ENCODE measurements at places on chromosomes 1 and 21. TPM values are rescaled to one million over a fixed set of nuclear protein-coding genes. Genes with fewer than 3 reads are reported as not detected.

TMEM269 gene
- 0.13 TPM for total RNA-seq

DNA sequence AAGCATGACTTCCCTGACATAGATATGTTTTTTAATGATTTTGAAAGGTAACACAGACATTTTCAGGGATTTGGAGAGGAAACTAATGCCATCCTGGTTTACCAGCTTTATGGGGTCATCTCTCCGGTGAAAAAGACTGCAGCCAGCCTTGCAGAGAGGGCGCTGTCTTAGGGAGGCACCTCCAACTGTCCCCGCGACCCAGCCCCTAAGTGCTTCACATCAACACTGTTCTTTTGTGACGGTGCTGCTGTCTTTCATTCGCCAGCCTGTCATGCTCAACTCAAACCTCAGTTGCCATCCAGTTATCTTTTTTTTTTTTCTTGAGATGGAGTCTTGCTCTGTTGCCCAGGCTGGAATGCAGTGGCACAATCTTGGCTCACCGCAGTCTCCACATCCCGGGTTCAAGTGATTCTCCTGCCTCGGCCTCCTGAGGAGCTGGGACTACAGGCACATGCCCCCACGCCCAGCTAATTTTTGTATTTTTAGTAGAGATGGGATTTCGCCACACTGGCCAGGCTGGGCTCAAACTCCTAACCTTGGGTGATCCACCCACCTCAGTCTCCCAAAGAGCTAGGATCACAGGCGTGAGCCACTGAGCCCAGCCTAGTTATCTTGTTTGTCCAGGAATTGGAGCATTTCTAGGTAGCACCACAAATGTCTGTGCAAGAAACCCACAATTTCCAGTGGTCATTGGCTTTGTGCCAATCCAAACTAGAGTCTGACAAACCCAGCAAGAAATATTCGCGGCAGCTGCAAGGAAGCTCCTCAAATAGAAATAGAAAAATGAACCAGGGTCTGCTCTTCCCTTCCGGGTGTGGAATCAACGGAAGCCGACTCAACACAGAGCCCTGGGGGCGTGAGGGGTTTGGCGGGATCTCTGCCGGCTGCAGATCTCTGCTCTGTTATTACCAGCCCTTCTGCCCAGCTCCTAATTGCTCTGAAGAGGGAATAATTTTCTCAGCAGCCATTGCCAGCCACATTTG is 24.2 kb downstream of the PDE9A start:
- H3K4me3 ChIP-seq, result no peak overlapping the region
- H3K4me1 ChIP-seq, result no peaks in the 10 kb centered on the region
- no peak for DNase-seq
- no peak overlapping the region for H3K27ac ChIP-seq
- H3K36me3 ChIP-seq, result no peaks in the 10 kb centered on the region

- no peak overlapping the region for H3K27ac ChIP-seq
- no peaks in the 10 kb centered on the region for H3K36me3 ChIP-seq
- peak overlapping the region; percentile 67 for H3K4me3 ChIP-seq
- DNase-seq, result no peak
Measured at GRCh38 chr1:218347336-218347722, 2.2 kb downstream of the TGFB2 start.

WDR3 gene
- 39.6 TPM for total RNA-seq

NEGR1 gene
- not detected for total RNA-seq

- H3K36me3 ChIP-seq, result peaks cover 2% of the 10 kb centered on the region
- peaks cover 3% of the 10 kb centered on the region for H3K4me1 ChIP-seq
- H3K27ac ChIP-seq, result no peak overlapping the region
- no peak overlapping the region for H3K4me3 ChIP-seq
- no peaks in the 10 kb centered on the region for H3K27me3 ChIP-seq
Measured at GRCh38 chr1:207851696-207852095, 59.2 kb downstream of the CD34 start.

OR2T11 gene
- not detected for total RNA-seq

GRCh38 chr1:157652859-157653493 is 47.6 kb downstream of the FCRL3 start:
- H3K4me1 ChIP-seq, result peaks cover 7% of the 10 kb centered on the region
- peak; percentile 44 for DNase-seq
- H3K27ac ChIP-seq, result no peak overlapping the region
- no peak overlapping the region for H3K4me3 ChIP-seq

DNA sequence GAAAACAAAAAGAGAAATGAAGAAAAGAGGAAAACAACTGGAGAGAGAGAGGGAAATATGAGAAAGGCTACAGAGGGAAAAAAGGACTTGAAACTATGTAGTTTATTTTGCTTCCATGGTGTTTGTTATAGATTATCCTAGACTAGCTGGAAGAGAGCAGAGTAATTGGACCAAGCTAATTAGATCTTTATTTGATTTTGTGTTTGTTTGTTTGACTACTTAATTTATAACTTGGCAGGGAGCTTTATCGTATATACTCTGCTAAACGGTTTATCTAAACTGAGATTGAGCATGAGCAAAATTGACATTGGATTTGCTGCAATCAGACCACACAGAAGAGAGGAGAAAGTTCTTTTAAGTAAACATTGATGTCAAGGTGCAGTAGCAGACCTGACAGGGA is 443.8 kb upstream of the USP24 start:
- DNase-seq, result no peak
- no peaks in the 10 kb centered on the region for H3K27me3 ChIP-seq
- no peaks in the 10 kb centered on the region for H3K36me3 ChIP-seq
- H3K4me3 ChIP-seq, result no peak overlapping the region

GRCh38 chr21:20515446-20515845 is 482.8 kb upstream of the NCAM2 start:
- H3K4me1 ChIP-seq, result no peaks in the 10 kb centered on the region
- no peak for DNase-seq
- no peak overlapping the region for H3K4me3 ChIP-seq
- no peaks in the 10 kb centered on the region for H3K27me3 ChIP-seq
- no peaks in the 10 kb centered on the region for H3K36me3 ChIP-seq

- H3K27ac ChIP-seq, result no peak overlapping the region
- H3K4me1 ChIP-seq, result no peaks in the 10 kb centered on the region
- H3K27me3 ChIP-seq, result no peaks in the 10 kb centered on the region
- no peak overlapping the region for H3K4me3 ChIP-seq
- no peaks in the 10 kb centered on the region for H3K36me3 ChIP-seq
- DNase-seq, result no peak
Measured at GRCh38 chr1:200143347-200143746, 115.8 kb downstream of the NR5A2 start.

EXO1 gene
- 35.0 TPM for total RNA-seq

DNA sequence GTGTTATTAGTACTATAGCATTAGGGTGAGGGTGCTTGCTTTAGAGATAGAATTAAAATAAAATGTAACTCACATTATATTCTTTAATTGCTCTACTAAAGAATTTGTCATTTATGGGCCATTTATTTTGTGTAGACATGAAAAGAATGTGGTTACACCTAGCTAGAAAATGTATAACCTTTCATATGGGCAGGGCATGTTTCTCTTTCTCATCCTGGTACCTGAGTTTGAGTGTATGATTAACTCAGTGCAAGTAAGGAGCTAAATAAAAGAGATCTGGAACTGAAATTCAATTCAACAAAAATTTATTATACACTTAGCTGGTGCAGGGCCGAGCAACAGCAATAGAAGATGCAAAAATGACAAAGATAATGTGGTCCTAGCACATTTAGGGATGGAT is 47.4 kb downstream of the MAP3K7CL start:
- H3K36me3 ChIP-seq, result no peaks in the 10 kb centered on the region
- H3K27ac ChIP-seq, result no peak overlapping the region
- no peak overlapping the region for H3K4me3 ChIP-seq
- no peaks in the 10 kb centered on the region for H3K27me3 ChIP-seq
- DNase-seq, result no peak

DNA sequence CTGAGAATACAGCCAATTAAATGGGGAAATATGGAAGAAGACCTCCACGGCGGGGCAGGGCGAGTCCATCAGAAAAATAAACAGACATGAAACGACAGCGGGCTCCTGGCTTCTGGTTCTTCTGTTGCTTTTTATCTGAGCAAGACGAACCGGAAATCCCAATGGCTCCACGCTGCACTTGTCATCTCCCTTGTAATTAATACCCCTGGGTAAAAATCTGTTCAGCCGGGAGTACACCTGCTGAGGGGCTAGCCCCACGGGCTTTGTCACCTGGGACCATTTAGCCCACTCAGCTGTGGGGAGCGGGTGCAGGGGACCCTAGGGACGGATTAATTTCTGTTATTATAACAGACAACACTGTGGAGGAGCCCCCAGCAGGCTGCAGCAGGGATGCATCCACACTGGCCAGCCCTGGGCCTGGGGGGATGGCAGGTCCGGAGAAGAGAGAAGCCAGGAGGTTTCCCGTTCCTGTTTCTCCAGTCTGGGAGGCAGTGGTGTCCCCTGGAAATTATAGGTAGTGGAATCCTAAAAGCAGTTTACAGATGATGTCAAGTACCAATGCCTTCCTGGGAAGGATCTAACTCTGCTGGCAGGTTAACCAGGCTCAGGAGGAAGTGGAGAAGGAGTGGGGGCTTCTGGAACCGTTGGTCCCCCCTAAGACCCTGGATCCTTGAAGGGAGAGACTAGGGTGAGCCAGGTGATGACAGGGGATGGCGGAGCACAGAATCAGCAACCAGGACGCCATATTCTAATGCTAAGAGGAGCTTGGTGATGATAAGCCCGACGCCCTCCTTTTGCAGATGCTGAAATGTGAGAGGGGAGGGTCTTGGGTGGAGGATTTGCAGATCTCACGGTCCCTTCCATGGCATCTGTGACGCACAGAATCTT is 566.1 kb downstream of the PTPRU start:
- no peak overlapping the region for H3K27ac ChIP-seq
- H3K4me1 ChIP-seq, result no peaks in the 10 kb centered on the region
- H3K36me3 ChIP-seq, result no peaks in the 10 kb centered on the region

HSD11B1 gene
- total RNA-seq, result not detected

GRCh38 chr1:17559615-17560419 is 20.3 kb downstream of the ARHGEF10L start:
- no peaks in the 10 kb centered on the region for H3K27me3 ChIP-seq
- H3K4me3 ChIP-seq, result no peak overlapping the region
- no peaks in the 10 kb centered on the region for H3K4me1 ChIP-seq
- H3K27ac ChIP-seq, result no peak overlapping the region

DNA sequence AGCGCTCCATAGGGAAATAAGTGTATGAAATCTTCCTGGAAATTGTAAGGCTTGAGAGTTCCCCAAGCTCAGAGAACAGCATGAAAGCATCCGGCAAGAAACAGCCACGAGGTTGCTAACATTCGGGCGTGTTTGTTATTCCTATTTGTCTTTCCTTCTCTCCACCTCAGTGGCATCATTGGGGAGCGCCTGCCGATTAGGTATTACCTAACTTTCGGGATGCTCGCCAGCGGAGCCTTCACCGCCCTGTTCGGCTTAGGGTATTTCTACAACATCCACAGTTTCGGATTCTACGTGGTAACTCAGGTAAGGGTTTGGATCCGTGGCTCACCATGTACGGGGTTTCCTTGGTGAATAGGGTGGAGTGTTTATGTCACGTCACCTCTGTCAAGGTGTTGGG is 25.7 kb downstream of the SLC37A1 start:
- no peak for DNase-seq
- no peak overlapping the region for H3K4me3 ChIP-seq
- peaks cover 15% of the 10 kb centered on the region for H3K36me3 ChIP-seq
- H3K27ac ChIP-seq, result no peak overlapping the region
- H3K4me1 ChIP-seq, result peaks cover 30% of the 10 kb centered on the region

GRCh38 chr1:80531182-80531581 is 1269.6 kb upstream of the ADGRL2 start:
- H3K27ac ChIP-seq, result no peak overlapping the region
- no peak overlapping the region for H3K4me3 ChIP-seq

AVPR1B gene
- not detected for total RNA-seq

ARHGAP30 gene
- 143 TPM for total RNA-seq

OR10K1 gene
- total RNA-seq, result not detected

GRCh38 chr1:199691540-199691939 is 336.0 kb upstream of the NR5A2 start:
- H3K36me3 ChIP-seq, result no peaks in the 10 kb centered on the region
- H3K4me3 ChIP-seq, result no peak overlapping the region
- H3K27ac ChIP-seq, result no peak overlapping the region
- no peaks in the 10 kb centered on the region for H3K4me1 ChIP-seq
- no peak for DNase-seq

DNA sequence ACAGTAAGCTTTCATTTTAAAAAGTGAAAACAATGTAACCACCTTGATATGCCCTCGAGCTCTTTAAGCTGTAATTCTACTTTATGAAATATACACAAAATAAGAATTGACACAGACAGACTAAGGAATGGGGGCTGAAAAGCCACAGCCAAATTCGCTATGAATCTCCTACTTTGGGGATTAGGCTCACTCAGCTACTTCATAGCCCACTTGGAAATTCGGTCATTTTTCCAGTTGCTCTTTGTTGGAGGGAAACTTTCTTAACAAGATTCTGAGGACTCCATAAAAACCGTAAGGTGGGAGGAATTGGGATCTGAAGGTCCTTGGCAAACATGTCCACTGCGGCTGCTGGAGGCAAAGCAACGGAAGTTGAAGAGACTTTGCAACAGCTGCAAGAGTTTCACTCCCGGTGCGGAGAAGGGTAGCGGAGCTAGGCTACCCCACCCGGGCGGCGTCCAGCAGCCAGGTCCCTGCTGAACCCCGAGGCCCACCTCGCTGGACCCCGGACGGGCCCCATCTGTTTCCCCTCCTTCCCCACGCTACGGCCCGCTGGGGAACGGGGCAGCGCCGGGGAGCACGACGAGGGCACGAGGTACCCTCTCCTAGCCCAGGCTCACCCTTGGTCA is 634 bp downstream of the MYCBP start:
- H3K27me3 ChIP-seq, result no peaks in the 10 kb centered on the region
- DNase-seq, result no peak
- peak overlapping the region; percentile 78 for H3K27ac ChIP-seq
- H3K4me1 ChIP-seq, result peaks cover 20% of the 10 kb centered on the region
- H3K36me3 ChIP-seq, result no peaks in the 10 kb centered on the region
- H3K4me3 ChIP-seq, result peak overlapping the region; percentile 82

DNA sequence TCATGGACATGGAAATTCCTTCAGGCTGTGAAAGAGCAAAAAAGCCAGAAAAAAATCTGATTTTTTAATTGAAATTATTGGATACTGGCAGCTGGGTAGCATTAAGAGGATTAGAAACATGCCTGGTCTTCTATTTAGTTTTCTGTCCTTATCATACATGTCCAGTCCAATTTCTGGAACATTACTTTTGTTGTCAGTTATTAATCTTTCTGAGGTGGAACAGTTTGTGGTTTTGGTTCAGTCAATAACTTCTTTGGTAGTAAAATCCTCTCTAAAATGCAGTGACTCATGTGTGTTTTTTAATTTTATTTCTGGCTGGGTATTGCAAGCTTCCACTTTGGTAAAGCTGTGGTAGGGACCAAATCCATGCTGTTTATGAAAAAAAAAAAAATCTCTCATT is 687.0 kb upstream of the ADGRL2 start:
- no peaks in the 10 kb centered on the region for H3K4me1 ChIP-seq
- no peaks in the 10 kb centered on the region for H3K27me3 ChIP-seq
- DNase-seq, result no peak
- H3K4me3 ChIP-seq, result no peak overlapping the region
- no peak overlapping the region for H3K27ac ChIP-seq
- no peaks in the 10 kb centered on the region for H3K36me3 ChIP-seq

DNA sequence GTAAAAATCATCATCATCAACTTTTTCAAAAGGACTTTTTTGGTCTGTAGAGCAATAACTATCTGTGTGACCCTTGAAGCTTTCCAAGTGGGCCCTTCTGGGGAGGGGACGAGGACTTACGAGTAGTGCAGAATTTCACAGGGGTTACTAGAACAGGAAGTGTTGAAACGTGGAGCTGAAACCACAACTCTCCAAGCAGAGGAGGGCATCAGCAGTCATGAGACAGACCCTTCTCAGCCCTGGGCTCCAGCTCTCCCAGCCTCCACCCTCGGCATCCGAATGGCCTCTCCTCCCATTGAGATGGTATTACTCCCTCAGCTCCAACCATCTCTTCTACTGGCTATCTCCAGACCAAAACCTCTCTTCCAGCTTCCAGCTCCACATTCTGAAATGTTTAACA is 3.6 kb downstream of the FAM89A start:
- no peak overlapping the region for H3K4me3 ChIP-seq
- H3K4me1 ChIP-seq, result no peaks in the 10 kb centered on the region
- H3K27ac ChIP-seq, result no peak overlapping the region
- no peaks in the 10 kb centered on the region for H3K27me3 ChIP-seq

Data from GM12878 (cell line).